ENCODE measurements at places on chromosomes 2 and 18. TPM values are rescaled to one million over a fixed set of nuclear protein-coding genes. Genes with fewer than 3 reads are reported as not detected.

DNA sequence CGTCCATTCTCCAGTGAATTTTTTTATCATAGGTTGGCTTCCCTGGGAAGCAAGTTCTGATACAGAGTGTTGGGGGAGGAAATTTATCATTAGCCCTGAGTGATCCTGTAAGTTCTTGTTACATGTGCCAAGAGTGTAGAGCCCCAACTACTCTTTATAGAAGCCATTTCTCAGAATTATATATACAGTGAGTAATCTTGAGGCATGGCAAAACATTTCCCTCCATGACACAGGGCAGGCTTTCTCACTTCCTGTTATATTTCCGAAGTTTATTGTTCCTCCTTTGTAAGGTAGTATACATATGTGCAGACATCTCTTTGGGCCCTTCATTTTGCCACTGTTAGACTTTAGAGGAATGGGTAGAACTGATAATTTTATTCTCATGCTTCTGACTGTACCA lies 484.7 kb upstream of the NRXN1 start:
- no peak for DNase-seq

- DNase-seq: no peak
Measured at GRCh38 chr2:190065839-190066238, 3.3 kb upstream of the MSTN start.

DNA sequence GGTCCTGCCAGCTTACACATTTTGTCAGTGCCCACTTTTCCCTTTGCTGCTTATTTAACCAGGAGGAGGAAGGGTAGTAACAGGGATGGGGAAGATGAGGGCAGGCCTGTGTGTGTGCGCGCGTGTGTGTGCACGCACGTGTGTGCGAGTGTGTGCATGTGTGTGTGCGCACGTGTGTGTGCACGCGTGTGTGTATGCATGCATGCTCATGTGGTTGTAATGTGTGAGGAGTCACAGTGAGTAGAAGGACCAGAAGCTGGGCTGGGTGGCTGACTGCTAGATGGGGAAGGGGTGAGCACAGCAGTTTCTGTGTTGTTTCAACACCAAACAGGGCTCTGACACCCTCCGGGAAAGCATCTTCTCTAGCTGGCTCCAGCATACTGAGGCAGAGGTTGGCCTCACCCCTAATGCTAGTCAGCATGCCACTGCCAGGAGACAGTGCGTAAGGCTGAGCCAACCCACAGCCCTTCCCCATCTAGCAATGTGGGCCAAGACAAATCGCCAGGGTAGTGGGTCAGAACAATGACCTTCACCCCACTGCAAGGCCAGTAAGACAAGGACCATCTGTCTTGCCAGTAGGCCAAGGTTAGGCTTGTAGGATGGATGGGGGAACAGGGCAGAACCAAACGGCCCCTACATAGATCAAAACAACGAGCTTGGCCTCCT lies 218.7 kb upstream of the SMAD2 start:
- DNase-seq: no peak

- DNase-seq: no peak
Measured at GRCh38 chr2:7830616-7831015, 851.2 kb upstream of the ID2 start.

DNA sequence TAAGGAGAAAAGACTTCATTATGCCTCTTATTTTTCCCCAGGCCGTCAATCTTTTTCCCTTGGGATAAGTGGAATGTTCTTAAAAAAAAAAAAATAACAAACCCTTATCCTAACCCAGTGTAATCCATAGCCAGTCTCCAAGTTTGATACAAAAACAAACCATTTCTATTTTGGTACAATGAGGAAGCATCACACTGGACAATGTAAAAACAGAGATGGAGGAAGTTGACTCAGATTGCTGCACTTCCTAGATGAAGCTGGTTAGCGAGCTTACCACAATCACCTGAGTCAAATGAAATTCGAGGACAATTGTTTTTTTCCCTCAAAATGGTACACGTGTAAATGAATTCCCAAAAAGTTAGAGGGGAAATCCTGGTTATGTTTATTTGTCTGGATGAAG lies 259.7 kb downstream of the TCF4 start:
- no peak for DNase-seq

DNA sequence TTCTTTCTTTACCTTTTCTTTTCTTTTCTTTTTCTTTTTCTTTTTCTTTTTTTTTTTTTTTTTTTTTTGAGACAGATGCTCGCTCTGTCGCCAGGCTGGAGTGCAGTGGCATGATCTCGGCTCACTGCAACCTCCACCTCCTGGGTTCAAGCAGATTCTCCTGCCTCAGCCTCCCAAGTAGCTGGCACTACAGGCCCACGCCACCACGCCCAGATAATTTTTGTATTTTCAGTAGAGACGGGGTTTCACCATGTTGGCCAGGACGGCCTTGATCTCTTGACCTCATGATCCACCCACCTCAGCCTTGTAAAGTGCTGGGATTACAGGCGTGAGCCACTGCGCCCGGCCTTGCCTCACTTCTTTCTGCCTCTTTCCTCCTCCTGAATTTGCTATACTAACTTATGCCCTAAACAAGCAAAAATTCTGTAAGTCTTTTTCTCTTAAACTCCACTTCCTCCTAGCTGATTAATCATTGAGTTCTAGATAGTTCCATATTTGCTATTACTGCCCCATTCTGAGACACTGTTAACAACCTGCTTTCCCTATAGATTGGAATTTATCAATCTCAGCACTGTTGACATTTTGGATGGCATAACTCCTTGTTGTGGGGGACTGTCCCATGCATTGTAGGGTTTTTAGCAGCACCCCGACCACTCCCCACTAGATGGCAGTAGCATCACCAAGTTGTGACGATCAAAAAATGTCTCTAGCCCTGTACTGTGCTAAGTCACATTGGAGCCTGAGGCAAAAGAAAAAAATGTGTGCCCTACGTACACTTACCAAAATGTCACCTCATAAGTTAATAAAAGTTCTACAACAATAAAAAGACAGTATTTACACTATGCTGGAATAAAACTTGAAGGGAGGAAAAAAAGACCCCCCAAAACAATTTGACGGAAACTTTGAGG lies 16.4 kb upstream of the THADA start:
- DNase-seq: peak; percentile 55

GRCh38 chr2:113190871-113191270 lies 17.1 kb downstream of the PSD4 start:
- DNase-seq: no peak

DNA sequence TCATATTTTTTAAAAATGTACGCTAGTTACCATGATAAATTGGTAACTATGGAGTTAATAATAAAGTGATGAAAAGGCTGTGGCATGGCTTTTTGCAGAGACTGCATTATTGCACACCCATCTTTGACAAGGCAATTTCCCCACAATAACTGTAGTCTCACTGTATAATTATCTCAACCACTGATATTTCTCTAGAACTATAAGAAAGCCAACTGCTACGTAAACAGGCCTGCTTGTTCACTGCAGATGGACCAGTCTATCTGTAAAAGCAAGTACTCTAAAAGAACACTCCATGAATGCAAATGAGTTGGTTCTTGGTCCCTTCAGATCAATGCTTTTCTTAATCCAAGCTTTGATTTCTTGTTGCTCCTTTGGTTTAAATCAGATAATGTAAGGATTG lies 218.7 kb downstream of the RBM43 start:
- no peak for DNase-seq

DNA sequence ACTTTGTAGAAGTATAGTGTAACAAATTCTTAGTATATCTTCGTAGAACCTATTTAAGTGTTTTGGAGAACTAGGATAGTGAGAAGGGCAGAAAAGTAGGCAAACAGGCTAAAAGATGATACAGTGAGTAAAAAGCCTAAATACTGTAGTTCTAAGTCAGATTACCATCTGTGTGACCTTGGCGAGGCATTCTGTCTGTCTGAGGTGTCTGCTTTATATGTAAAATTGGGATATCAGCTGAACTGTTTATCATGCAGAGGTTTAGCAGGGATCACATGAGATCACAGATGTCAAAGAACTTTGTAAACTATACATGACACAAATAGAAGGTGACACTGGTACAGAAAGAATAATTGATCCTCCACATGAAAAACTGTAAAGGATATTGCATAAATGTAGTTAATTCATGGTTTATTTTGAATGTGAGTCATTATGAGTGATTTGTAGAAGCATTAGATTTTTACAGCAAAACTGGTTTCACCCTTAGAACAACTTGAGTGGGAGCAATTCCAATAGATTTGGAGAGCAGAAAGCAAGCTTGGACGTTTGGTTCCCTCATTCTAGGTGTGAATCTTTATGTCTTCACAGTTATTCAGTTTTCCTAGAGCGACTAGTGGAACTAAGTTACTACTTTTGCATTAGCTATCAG lies 41.9 kb downstream of the TAF1B start:
- DNase-seq: no peak

DNA sequence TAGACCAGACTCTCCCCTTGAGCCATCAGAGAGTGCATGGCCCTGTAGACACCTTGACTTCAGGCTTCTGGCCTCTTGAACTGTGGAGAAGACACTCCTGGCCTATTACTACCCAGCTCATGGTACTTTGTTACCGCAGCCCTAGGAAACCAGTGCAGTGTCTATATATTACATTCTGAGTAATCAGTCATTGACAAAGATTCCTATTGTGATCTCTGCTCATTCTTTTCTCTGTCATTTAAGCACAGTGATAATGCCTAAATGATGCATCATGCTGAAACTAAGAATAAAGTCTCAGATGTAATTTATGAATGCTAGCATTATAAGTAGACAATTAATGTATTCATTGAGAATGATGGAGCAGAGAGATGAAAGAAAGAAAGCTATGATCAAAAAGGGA lies 603.5 kb downstream of the SOCS6 start:
- no peak for DNase-seq

CSRNP3 gene
- polyA plus RNA-seq: 4.6 TPM

CAD gene
- 8.9 TPM for polyA plus RNA-seq

NRBP1 gene
- 58.1 TPM for polyA plus RNA-seq

ZNF512 gene
- polyA plus RNA-seq: 13.0 TPM

AKAIN1 gene
- polyA plus RNA-seq: 5.4 TPM
